ENCODE measurements at places on chromosomes 6 and 20.

DNA sequence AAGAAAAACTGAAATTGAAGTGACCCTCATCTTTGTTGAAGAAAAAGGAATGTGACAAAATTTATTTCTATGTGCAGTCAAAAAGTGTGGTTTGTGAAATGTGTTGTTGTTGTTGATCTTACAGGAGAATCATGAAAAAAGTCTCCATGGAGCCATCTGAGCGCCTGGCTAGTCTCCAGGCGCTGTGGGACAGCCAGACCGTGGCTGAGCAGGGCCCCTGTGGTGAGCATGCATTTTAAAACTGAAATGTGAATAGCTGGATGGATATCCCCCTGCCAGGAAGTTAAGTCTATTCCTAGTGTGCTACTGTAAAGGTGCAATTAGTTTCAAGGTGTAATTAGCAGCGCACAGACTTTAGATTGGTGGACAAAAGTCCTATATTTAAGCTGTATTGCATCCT is 170.6 kb downstream of the CARMIL1 start:
- no peak for DNase-seq

DNA sequence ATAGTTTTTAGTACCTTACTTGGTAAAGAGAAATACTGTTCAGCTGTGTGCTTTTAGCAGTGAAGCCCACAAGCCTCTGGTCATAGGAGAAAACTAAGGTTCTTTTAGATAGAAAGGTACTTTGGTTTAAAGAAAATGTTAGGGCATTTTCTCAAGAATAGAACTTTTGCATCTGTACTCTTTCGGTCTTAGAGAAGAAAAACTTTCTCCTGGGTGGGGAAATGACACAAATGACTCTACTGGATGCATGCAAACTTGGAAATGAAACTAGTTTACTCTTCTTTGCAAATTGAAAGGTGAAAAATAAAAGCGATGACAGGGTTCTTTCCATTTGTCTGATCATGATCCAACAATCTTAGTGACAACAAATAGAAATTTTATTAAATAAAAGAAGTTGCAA is 2.1 kb upstream of the TMEM217 start:
- DNase-seq: no peak

GRCh38 chr20:3045042-3045815 is 623 bp upstream of the MRPS26 start:
- no peak for DNase-seq

GRCh38 chr6:108561742-108562502 is 1.2 kb downstream of the FOXO3 start:
- DNase-seq: no peak

- DNase-seq: no peak
These were observed 151.6 kb downstream of the EPM2A start for GRCh38 chr6:145583753-145584152.

DNA sequence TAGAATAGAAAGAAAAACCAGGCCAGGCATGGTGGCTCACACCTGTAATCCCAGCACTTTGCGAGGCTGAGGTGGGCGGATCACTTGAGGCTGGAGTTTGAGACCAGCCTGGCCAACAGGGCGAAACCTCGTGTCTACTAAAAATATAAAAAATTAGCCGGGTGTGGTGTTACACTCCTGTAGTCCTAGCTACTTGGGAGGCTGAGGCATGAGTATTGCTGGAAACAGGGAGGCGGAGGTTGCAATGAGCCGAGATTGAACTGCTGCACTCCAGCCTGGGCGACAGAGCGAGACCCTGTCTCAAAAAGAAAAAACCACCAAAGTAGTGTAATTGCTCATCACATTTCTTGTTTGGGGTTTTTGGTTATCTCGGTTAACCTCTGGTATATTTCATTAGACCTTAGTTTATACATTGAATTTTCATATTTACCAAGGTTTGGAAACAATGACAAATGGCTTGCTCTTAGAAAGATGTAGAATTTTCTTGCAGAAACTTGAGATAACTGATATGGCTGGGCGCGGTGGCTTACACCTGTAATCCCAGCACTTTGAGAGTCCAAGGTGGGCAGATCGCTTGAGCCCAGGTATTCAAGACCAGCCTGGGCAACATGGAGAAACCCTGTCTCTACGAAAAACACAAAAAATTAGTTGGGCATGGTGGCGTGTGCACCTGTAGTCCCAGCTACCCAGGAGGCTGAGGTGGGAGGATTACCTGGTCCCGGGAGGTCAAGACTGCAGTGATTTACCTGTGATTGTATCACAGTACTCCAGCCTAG is 14.2 kb downstream of the ITCH start:
- DNase-seq: no peak

DNA sequence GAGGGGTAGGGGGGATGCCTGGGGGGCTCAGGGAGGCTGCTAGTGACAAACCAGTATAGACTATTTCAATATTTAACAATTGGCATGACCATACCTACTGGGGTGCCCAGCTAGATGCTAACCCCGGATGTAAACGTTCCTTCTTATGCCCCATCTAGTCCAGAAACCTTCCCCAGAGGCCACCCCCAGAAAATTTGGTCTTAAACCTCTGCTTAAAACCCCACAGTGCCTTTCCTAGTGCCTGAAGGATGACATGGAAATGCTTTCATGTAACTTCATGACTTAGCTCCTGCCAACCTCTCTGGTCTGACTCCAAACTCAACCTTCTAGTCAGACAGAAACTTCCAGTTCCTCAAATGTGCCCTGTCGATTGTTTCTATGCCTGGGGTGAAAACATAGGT is 52.0 kb downstream of the JPH2 start:
- DNase-seq: no peak

- DNase-seq: peak; percentile 95
These were observed 169.1 kb upstream of the CDYL start for GRCh38 chr6:4606821-4607704.

DNA sequence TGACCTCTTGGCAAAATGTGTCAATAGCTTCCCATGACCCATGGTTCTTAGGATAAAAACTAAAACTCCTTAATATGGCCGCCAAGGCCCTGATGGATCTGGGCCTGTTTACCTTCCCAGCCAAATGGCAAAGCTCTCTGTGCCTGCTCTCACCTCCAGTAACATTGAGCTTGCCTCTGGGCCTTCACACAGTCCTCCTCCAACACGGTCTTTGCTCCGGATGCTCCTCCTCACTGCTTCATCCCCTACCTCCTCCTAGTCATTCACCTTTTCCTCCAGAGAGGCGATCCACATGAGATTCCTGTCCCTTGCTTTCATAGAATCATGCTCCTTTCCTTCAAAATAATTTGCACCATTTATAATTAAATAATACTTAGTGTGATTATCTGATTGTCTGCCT is 172.3 kb upstream of the AFDN start:
- DNase-seq: no peak

DNA sequence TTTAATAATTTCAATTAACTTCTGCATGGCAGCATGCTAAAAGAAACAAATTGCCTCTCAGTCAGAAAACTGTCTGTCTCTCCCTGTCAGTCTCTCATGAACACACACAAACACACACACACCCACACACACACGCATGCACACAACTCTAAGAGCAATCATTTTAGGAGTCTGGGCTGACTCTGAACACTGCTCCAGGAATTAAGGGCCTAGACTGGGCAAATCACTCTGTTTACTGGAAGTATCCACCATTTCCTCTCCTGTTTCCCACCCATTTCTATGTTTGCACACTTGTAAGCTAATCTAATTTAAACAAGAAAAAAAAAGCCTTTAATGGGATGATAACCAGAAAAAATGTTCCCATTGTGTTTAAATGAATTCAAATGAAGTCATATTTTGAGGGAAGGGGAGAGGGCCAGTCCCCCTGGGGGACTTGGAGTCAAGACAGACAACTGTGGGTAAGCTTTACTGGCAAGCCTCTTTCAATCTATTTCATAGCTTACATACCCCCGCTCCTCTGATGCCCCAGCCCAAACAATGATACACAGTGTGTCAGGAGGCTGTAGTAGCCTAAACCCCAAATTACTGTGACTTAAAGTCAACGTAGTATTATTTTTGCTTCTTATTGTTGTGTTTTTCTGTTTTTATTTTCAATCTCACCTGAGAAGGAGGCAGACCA is 447.8 kb upstream of the FLRT3 start:
- no peak for DNase-seq

- no peak for DNase-seq
These were observed 2.5 kb upstream of the FKBP5 start for GRCh38 chr6:35691027-35691824.

- DNase-seq: no peak
These were observed 8.3 kb downstream of the CCM2L start for GRCh38 chr20:32018269-32019155.

DNA sequence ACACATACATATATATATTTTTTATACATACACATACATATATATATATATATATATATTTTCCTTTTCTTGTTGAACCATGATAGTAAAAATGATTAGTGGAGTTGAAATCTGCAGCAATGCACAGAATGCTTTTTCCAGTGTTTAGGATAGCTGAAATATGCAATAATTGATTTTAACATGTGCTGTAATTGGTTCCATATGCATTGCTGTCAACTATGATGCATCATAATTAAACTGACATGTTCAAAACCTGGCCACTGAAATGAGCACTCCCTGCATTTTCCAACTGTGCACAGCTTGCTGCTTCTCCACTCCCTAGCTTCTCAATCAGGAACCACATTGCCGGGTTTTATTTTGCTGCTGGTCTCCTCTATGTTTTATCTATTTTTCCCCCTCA is 358.3 kb downstream of the PAX1 start:
- DNase-seq: no peak

DNA sequence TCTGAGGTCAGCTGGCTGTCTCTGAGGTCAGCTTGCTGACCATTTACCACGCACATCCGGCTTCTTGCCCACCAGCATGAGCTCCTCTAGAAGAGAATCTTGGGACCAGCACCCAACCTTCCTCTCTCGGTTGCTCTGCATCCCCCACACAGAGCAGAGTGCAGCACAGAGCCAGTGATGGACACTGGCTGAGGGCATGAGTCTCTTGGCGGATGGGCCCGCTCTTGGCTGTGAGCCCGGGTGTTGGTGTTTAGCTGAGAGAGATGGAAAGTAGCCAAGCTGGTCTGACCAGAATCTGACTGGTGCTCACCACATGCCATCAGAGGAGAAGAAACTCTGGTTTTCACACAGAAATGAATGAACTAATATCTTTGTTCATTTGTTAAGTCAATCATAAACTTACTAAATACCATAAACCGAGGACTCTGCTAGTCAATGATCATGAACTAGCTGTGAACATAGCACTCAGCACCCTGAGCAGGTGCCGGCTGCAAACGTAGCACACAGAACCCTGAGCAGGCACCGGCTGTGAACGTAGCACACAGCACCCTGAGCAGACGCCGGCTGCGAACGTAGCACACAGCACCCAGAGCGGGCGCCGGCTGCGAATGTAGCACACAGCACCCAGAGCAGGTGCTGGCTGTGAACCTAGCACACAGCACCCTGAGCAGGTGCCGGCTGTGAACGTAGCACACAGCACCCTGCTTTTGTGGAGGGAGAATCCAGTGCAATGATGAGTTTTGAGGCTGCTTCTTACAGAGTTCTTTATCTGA is 10.4 kb upstream of the THBS2 start:
- peak; percentile 41 for DNase-seq

- no peak for DNase-seq
These were observed 620.1 kb downstream of the HTR1B start for GRCh38 chr6:76843054-76843822.

DNA sequence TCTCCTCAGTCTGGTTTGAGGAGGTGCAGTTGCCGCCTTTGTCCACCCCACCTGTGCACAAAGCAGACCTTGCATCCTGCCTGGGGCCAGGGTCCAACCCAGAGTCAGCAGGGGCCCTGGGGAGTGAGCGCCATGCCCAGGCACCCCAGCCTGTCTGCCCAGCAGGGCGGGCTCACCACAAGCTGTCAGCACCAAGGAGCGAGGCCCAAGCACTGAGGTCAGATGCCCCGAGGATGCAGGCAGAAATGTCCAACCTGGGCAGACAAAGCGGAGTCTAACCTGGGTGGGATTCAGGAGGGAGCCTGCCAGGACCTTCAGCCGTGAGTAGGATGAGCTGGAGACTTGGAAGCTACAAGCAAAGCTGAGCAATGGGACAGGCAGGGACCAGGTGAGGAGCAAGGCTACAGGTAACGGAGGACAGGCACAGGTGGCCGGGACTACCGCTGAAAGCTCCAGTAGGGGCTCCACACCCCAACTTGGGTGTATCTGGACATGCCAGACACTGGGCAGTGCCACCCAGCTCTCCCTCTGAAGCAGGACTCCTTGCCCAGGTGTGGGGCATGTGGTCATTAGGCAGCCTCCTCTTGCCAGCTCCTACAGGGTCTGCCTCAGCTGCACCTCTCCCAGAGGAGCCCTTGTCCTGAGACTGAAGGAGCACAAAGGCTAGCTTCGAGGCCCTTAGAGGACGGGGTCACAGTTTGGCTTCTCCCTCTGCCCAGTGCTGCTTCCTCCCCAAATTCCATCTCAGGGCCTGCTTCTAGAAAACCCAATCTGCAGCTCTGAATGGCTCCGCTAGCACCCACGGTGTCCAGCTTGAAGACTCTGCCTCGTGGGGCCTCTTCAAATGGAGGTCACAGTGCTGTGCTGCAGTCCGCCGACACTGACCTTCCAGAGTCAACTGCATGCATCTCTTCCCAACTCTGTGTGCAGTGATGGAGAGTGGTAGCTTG is 210.6 kb upstream of the CDYL start:
- DNase-seq: no peak

DNA sequence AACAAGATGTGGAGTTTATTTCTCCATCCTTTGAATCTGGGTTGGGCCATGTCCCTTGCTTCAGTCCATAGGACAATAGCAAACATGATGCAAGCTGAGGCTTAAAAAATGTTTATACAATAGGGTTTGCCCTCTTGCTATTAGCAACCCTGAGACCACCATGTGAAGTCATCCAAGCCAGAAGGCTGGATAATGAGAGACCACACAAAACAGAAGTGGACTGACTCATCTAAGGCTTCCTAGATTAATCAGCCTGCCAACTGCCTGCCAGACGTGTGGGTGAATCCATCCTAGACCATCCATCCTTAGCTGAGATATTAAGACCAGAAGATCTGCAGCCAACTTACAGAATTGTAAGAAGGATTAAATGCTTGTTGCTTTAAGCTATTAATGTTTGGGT is 38.1 kb upstream of the ISM1 start:
- DNase-seq: no peak

GRCh38 chr6:44666324-44666723 is 278.8 kb downstream of the CDC5L start:
- no peak for DNase-seq

- DNase-seq: no peak
These were observed 213.5 kb downstream of the CDH26 start for GRCh38 chr20:60171738-60172137.

Data from retinal pigment epithelial cell (primary cell).